ENCODE measurements at places on chromosomes 11 and 22. TPM values are rescaled to one million over a fixed set of nuclear protein-coding genes. Genes with fewer than 3 reads are reported as not detected.

DNA sequence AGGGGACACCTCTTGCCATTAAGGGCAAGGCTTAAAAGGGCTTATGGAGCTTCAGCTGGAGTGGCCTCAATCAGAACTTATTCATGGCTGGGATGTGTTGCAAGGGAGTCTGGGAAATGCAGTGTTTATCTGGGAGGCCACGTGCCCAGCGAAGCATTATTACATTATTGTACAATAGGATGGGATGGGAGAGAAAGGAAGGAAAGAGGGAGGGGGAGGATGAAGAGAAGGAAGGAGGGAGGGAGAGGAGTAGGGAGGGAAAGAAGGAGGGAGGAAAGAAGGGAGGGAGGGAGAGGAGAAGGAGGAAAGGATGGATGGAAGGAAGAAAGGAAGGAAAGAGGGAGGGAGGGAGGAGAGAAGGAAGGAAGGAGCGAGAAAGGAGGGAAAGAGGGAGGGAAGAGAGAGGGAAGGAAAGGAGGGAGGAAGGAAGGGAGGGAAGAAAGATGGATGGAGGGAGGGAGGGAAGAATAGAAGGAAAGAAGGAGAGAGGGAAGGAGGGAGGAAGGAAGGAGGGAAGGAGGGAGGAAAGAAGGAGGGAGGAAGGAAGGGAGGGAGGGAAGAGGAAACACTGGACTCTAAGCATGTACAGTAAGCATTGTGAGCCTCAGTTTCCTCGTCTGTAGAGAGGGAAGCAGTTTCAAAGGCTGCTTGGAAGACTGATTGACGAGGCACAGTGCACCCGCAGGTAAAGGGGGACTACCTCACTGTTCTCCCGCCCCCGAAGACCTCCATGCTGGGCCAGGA, 62.2 kb downstream of the MYEOV start:
- no peak overlapping the region for H3K4me3 ChIP-seq
- no peak overlapping the region for H3K27ac ChIP-seq
- no peaks in the 10 kb centered on the region for H3K4me1 ChIP-seq
- no peak for DNase-seq
- H3K27me3 ChIP-seq: no peaks in the 10 kb centered on the region

DNA sequence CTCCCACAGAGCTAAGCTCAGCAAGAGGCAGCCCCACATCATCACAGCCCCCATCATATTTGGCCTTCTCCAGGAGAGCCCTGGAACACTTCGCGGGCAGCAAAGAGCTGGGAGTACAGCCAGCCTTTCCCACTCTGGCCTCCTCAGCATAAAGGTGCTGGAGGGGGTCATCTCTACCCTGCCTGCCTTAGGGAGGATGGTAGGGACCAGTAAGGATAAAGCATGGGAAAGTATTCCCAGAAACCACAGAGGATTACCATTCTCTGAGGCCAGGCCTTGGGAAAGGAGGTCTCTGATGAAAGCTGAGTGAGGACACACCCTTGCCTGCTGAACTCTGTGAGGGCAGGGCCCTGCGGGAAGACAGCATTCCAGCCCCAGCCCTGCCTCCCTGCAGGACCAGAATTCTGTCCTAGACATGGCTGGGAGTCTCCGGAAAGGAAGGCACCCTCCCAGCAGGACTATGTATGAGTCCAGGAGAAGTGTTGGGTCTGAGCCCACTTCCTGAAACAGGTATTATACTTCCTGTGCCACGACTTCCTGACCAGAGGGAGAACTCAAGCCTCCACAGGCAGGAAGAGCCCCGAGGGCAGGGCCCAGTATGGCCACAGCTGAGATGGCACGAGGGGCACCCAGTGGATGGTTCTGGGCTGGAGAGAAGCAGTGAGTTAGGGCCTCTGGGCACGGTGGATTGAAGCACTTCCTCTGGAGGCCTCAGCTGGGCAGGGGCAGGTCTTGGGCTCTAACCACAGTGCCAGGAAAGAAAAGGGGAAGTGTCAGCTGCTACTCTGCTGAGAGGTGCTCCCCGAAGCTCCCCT, 12.9 kb upstream of the CASTOR1 start:
- no peaks in the 10 kb centered on the region for H3K36me3 ChIP-seq
- peak overlapping the region; percentile 14 for H3K27ac ChIP-seq
- no peak for DNase-seq
- H3K27me3 ChIP-seq: no peaks in the 10 kb centered on the region

DNA sequence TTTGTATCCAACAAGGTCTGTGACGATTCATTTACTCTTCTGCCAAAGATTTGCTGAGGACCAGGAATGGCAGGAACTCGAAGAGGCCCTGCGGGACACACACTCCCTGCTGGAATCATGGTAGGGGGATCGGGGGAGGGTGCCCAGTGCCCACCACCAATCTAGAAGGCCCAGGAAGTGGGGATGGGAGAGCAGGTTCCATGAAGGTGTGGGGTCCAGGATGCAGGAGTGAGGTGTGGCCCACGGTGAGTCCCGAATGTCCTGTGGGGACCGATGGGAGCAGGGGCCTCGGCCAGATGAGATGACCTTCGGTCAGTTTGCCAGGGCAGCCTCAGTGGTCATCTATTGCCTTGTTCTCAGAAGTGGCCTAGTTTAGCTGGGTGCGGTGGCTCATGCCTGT, 492.7 kb downstream of the BRD1 start:
- no peak for DNase-seq
- H3K36me3 ChIP-seq: no peaks in the 10 kb centered on the region
- no peaks in the 10 kb centered on the region for H3K27me3 ChIP-seq
- H3K27ac ChIP-seq: no peak overlapping the region
- H3K4me1 ChIP-seq: no peaks in the 10 kb centered on the region
- no peak overlapping the region for H3K4me3 ChIP-seq

- peak overlapping the region; percentile 100 for H3K27ac ChIP-seq
- H3K4me1 ChIP-seq: peaks cover 49% of the 10 kb centered on the region
- peak overlapping the region; percentile 99 for H3K4me3 ChIP-seq
- H3K36me3 ChIP-seq: no peaks in the 10 kb centered on the region
- no peaks in the 10 kb centered on the region for H3K27me3 ChIP-seq
Measured at GRCh38 chr11:64777449-64778222, 706 bp downstream of the SF1 start.

DNA sequence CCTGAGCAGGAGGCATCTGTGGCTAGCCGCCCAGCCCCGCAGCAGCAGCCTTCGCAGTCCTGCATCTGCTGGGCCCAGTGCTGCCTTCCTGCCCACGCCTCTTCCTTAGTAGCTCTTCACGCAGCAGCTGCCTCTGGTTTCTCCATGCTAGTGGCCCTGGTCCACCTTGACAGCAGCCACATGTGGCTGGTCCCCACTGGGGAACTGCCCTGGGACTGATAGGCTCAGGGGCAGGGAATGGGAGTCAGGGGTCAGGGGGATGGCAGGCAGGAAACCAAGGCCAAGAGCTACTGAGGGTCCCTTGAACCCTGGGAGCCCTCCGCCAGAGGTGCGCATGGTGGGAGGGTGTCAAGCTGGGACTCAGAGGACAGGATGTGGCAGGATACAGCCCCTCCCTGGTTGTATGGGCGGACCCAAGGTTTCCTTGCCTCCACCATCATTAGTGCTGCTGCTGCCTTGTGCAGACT, 99.4 kb upstream of the PITPNB start:
- no peaks in the 10 kb centered on the region for H3K36me3 ChIP-seq
- DNase-seq: no peak
- no peaks in the 10 kb centered on the region for H3K27me3 ChIP-seq
- H3K4me1 ChIP-seq: peaks cover 10% of the 10 kb centered on the region
- H3K27ac ChIP-seq: no peak overlapping the region
- no peak overlapping the region for H3K4me3 ChIP-seq

GRCh38 chr11:15163136-15163535, 48.4 kb downstream of the INSC start:
- H3K4me1 ChIP-seq: no peaks in the 10 kb centered on the region
- no peak for DNase-seq
- H3K27ac ChIP-seq: no peak overlapping the region
- no peaks in the 10 kb centered on the region for H3K27me3 ChIP-seq
- H3K36me3 ChIP-seq: no peaks in the 10 kb centered on the region

DNA sequence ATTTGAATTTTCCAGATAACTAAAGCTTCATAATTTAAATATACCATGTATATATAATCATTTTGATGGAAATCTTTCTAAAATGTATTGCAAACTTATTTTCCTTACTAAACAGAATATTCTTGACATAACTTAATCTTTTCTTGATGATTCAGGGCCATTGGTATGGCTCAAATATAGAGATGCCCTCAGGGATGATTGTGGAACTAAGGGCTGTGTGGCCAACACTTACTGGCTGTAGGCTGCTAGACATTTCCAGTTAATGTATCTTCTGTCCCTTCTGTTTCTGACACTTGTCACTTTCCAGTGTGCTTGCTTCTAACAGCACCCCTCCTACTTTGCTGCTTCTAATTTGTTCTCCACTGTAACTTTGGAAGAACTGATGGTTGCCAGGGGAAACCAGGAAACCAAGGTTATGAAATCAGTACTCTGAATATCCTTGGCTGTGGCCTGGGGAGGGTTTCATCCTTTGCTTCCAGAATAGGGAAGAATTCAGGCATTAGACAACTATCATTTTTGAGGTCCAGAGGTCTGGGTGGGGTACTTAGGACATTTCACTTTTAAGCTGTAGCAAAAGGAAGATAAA, 697.2 kb downstream of the ETS1 start:
- no peak for DNase-seq
- H3K4me1 ChIP-seq: no peaks in the 10 kb centered on the region
- no peak overlapping the region for H3K4me3 ChIP-seq
- H3K27me3 ChIP-seq: no peaks in the 10 kb centered on the region
- H3K27ac ChIP-seq: no peak overlapping the region

GRCh38 chr22:43381693-43382092, 30.1 kb upstream of the MPPED1 start:
- no peak overlapping the region for H3K4me3 ChIP-seq
- H3K27me3 ChIP-seq: no peaks in the 10 kb centered on the region
- no peak for DNase-seq
- H3K36me3 ChIP-seq: no peaks in the 10 kb centered on the region

DNA sequence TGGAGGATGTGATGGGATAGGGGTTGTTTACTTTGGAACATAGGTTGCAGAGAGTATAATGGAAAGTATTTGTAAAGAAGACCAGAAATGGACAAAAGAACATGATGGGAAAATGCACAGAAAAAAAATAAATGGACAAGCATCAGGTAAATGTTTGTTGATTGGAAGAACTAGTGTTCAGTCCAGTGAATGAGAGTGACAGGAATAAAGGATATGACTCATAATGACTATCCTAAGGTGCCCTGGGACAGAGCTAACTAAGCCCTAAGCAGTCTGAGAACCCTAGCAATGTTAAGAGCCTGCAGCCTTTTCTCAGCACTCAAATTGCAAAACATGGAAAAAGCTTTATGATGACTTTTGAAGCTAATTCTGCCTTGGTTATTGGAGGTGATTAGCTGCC, 732.8 kb upstream of the ANO5 start:
- no peak overlapping the region for H3K4me3 ChIP-seq
- no peaks in the 10 kb centered on the region for H3K4me1 ChIP-seq
- H3K27me3 ChIP-seq: no peaks in the 10 kb centered on the region

DNA sequence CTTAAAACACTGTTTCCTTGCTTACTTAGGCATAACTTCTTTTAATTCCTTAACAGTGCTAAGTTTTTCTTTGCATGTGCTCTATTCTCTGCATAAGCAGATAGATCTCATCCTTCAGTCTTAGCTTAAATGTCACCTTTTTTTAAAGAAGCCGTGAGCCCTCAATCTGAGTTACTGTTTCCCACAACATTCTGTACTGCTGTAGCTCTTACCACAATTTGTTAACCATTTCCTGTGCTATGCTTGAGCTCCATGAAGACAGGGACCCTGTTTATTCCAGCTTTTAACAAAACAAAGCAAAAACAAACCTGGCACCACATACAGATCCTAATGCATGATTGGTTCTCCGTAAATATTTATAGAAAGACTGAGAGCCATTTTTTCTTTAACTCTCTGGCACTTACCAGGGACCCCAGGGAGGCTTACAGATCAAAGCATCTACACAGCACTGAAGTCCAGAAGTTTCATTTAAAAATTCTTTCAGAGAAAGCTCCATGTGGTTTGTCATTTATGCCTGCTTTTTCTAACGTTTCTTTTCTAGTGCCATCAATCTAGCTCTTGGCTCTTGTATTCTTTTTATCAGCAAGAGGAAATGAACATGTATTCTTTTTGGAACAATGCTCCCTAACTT, 74.9 kb downstream of the DYNC2H1 start:
- no peaks in the 10 kb centered on the region for H3K27me3 ChIP-seq
- no peak for DNase-seq
- no peak overlapping the region for H3K27ac ChIP-seq
- no peaks in the 10 kb centered on the region for H3K36me3 ChIP-seq
- H3K4me3 ChIP-seq: no peak overlapping the region
- H3K4me1 ChIP-seq: no peaks in the 10 kb centered on the region

Gene CDCA5
- total RNA-seq: 50.9 TPM

Gene HMOX1
- total RNA-seq: 35.2 TPM

Gene LSP1
- total RNA-seq: 19.9 TPM

DNA sequence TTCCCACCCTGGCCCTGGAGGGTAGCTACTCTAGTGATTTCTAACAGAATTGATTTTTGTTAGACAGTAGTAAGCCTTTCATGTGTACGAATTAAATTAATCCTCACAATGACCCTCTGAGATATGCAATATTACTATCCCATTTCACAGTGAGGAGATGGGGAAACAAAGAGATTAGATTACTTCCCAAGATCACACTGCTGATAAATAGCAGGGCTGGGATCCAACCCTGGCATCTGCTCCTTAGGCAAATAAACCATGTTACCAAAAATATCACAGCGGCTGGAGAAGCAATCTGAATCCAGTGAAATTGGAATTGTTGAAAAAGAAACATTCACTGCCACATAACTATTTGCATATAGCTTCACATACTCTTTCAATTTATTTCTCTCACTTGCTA, 12.8 kb upstream of the CAVIN3 start:
- H3K27me3 ChIP-seq: no peaks in the 10 kb centered on the region
- no peaks in the 10 kb centered on the region for H3K4me1 ChIP-seq
- no peaks in the 10 kb centered on the region for H3K36me3 ChIP-seq
- H3K4me3 ChIP-seq: no peak overlapping the region

Gene YAP1
- 110 TPM for total RNA-seq

Gene EFEMP2
- 52.4 TPM for total RNA-seq

Gene NEFH
- total RNA-seq: 16.9 TPM

- no peak for DNase-seq
- H3K4me1 ChIP-seq: no peaks in the 10 kb centered on the region
Measured at GRCh38 chr22:32555581-32555980, 81.0 kb downstream of the FBXO7 start.
